ENCODE measurements at places on chromosomes 2 and 18.

DNA sequence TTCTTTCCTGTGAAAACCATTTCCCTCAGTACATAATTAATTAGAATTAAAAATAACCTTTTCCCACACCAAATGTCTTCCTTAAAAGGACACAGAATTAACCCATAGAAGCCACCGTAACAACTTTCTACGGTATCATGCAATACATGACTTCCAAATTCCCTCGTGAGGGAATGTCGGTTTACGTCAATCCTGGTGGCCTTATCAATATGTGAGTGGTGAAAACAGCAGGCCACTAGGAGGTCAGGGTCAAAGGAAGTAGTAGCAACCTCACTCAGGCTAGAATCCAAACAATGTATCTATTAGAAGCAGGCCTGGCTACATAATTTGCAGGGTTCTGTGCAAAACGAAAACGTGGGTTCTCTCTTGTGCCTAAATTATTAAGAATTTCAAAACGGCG lies 112.2 kb downstream of the GAREM1 start:
- no peak for DNase-seq

DNA sequence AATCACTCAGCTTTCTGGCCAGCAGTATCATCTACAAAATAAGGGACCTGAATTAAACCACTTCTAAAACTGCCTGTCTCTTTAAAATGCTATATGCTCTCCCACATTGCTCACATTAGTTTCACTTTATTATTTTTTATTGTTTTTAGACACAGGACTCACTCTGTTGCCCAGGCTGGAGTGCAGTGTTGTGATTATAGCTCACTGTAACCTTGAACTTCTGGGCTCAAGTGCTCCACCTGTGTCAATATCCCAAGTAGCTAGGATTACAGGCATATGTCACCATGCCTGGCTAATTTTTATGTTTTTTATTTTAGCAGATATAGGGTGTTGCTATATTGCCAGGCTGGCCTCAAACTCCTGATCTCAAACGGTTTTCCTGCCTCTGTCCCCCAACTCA lies 591.3 kb upstream of the ZNF804A start:
- no peak for DNase-seq

GRCh38 chr18:5942591-5942990 lies 47.3 kb upstream of the TMEM200C start:
- DNase-seq, result no peak

DNA sequence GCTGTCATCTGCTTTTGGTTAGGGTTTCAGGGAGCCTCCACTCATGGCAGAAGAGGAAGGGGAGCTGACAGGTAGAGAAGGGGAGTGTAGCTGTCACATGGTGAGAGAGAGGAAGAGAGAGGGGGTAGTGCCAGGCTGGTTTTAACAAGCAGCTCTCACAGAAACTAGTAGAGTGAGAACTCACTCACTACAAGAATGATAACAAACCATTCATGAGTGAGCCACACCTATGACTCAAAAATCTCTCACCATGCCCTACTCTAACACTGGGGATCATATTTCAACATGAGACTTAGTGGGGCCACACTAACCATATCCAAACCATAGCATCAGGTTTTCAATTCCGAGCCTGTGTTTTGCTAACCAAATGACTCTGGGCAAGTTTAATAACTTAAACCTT lies 274.9 kb upstream of the VWC2L start:
- no peak for DNase-seq

- no peak for DNase-seq
Observed at GRCh38 chr2:26537826-26538475, 60.0 kb upstream of the OTOF start.

GRCh38 chr2:178191511-178191910 lies 2.8 kb upstream of the OSBPL6 start:
- DNase-seq, result no peak

GRCh38 chr18:5893956-5894610 lies 1.2 kb downstream of the TMEM200C start:
- no peak for DNase-seq

GRCh38 chr18:9494778-9495331 lies 19.5 kb downstream of the RALBP1 start:
- no peak for DNase-seq

DNA sequence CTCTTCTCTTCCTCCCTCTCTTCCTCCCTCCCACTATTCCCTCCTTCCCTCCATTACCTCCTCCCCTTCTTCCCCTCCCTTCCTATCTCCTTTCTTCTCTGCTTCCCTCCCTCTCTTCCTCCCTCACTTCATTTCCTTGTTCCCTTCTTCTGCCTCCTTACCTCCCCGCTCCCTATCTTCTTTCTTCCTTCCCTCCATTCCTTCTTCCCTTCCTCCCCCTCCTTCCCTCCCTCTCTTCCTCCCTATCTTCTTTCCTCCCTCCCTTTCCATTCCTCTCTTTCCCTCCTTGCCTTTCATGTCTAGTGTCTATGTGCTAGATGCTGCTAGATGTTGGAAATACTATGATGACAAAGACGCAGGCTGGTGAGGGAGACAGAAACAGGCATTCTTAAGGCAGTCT lies 246.0 kb downstream of the TDRD15 start:
- no peak for DNase-seq

- DNase-seq, result no peak
Observed at GRCh38 chr2:108226564-108226963, 13.2 kb upstream of the SULT1C3 start.

- no peak for DNase-seq
Observed at GRCh38 chr2:151650456-151650855, 83.8 kb downstream of the NEB start.

GRCh38 chr18:61350578-61350977 lies 17.3 kb downstream of the CDH20 start:
- no peak for DNase-seq

GRCh38 chr18:32831781-32832180 lies 59.0 kb upstream of the KLHL14 start:
- DNase-seq, result no peak

- no peak for DNase-seq
Observed at GRCh38 chr2:151336863-151337371, 20.5 kb upstream of the TNFAIP6 start.

DNA sequence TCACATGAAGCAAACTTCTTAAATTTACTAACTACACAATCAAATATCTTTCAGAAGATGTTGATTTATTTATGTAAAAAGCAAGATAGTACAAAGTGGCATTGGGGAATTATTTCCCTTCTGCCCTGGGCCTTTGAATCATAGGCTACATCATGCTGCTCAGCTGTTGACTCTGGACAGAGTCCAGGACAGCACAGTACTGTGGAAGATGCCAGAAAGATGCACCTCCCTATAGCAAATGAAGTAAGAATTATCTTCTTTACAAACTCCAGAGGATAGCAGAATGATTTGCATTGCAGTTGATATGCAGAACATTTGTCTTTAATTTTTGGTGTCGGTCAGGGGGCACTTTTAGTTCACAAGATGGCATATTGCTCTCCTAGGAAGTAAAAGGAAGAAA lies 1354.5 kb upstream of the ZEB2 start:
- DNase-seq, result no peak

DNA sequence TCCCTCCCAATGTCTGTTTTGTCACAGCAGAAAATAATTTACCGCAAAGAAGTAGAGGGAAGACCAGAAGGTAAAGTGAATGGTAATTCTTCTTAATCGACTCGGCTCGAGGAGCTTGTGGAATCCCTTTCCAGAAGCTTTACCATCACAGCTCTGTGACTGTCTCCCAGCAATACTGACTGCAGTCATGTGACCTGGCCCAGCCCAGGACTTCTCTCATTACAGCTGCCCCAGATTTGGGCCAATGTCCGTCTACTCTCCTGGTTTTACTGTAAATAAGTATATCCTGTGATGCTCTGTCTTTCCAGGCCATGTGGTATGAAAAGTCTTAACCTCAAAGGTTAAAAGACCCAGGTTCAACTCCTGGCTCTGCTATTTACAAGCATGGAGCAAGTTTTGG lies 18.9 kb upstream of the ELOA2 start:
- no peak for DNase-seq

GRCh38 chr2:65729246-65729645 lies 296.8 kb upstream of the SPRED2 start:
- DNase-seq, result no peak

DNA sequence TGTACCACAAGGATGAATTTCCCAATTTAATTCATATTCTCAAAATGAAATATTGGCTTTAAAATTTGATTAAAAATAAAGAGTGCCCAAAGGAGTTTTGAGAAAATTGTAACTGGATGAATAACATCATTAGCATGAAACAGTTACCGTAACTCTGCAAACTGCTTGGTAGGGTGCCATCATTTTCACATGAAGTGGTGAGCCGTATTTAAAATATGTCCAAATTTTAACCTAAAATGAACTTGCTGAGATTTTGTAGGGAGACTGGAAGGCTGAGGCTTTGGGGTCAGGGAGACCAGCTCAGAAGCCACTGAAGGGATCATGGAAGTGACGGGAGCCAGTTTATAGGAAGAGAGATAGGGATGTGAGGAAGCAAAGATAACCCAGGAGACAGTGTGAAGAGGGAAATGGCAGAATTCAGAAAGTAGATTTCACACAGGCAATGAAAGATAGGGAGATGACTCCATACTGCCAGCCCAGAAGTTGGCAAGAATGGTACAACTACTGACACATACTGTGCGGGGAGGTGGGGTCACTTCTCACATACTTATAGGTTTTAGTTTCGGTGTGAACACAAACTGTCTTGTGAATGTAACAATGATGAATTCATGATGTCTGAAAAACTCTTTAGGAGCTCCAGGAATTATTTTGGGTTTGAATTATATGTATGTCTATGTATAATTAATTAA lies 53.8 kb downstream of the EFEMP1 start:
- no peak for DNase-seq

DNA sequence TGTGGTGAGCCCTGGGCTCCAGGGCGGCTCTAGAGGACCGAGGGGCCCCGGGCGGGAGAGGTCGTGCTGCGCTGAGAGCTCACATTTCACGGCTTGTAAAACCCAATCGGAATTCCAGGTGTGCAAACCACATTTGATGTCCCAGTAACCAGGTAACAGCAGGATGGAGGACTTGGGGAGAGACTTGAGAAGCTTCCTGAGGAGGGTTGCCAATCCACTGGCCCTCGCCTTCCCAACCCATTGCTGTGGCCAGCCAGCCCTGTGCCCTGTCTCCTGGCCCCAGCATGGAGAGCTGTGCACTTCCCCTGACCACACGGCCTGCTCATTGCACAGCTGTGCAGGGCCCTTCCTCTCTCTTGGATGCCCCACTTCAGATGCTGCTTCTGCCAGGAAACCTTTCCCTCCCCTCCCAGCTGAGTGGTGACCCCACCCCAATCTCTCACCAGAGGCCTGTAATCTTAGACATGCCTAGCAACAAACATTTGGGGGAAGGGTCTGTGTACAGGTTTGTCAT lies 39.6 kb downstream of the ASB1 start:
- DNase-seq, result no peak

GRCh38 chr2:164182116-164182627 lies 439.1 kb downstream of the GRB14 start:
- DNase-seq, result no peak

- DNase-seq, result no peak
Observed at GRCh38 chr2:69077252-69077950, 64.4 kb downstream of the ANTXR1 start.

DNA sequence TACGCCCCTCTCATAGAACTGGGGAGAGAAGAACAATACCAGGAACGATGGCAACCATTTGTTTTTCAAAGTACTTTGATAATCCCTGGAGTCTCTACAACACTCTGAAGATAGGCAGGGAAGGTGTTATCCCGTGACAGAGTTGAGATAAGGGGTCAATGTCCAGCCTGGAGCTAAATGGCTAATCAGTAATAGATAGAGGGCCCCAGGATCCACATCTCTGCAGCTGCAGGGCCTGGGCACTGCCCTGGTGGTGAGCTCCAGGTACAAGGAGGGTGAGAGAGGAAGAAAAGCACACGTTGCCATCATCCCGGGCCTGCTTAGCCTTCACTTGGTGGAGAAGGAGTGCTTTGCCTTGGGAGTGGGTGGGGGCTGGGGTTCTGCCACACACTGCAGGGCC lies 260.6 kb downstream of the PRKCE start:
- no peak for DNase-seq

DNA sequence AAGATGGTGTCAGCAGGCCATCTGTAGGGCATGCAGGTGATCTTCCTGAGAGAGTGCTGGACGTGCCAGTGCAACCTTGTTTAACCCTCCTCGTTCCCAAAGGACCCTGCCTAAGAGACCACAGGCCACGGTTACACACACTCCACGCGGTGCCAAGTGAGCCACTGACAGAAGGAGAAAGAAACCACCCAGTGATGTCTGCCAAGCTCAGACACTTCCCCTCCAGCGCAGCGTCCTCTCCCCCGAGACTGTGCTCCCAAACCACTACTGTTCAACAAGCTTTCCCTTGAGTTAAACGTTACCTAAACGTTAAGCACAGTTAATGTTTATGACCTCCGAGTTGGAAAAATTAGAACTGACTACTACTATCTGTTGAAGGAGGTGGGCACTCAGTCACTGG lies 119.1 kb upstream of the NCK2 start:
- no peak for DNase-seq

- DNase-seq, result no peak
Observed at GRCh38 chr2:83172841-83173240, 1286.2 kb downstream of the SUCLG1 start.

- DNase-seq, result no peak
Observed at GRCh38 chr2:212995920-212996319, 155.5 kb downstream of the IKZF2 start.

- DNase-seq, result no peak
Observed at GRCh38 chr2:121309801-121310200, 24.8 kb upstream of the TFCP2L1 start.

DNA sequence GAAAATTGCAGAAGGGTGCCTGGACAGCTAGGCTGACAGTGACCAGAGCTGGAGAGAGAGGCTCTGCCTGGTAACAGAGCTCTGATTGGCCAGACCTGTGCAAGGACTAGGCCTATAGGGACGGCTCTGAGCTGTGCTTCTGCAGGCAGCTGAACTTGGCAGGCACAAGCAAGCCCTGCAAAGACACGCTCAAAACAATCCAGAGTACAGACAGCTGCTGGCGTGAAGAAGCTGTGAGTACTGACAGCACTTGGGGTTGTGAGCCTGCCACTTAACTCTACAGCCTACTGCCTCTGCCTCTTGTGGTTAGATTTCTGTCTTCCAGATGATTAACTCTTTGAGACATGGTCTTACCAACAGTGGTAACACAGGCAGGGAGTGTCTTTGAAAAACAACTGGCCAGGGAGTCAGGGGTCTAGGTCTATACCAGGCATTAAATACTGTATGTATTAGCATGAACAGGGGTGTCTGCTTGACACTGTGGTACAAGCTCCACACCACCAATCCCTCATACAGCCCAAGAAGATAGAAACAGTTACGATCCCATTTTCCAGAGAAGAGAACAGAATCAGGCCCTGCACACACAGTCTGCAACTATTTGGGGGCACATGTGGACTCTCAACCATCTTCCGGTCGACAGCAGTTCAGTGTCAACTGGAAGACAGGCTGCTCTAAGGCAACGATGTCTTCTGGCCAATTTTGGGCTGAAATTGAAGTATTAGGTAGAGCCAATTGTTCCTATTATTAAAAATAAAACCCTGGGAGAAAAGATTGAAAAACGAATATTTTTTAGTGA lies 568.4 kb downstream of the TNS1 start:
- DNase-seq, result peak; percentile 0

Data from stimulated activated CD8-positive, alpha-beta memory T cell treated with anti-CD3 and anti-CD28 coated beads, Interleukin-15, amount 100 ng/mL, for 1 hour (primary cell).